ENCODE measurements at places on chromosomes 11 and 22.
A peak's percentile ranks its signal among the peaks of the same experiment; 100 is the strongest.

- no peak for ATAC-seq
Observed at GRCh38 chr11:104134745-104135144, 29.2 kb downstream of the PDGFD start.

GRCh38 chr11:59728154-59728553 lies 14.5 kb upstream of the OR10V1 start:
- ATAC-seq, result no peak

- ATAC-seq, result no peak
Observed at GRCh38 chr22:45428391-45429385, 15.2 kb downstream of the RIBC2 start.

- no peak for ATAC-seq
Observed at GRCh38 chr22:22235558-22235957, 9.0 kb upstream of the VPREB1 start.

- no peak for ATAC-seq
Observed at GRCh38 chr11:93668171-93668570, 6.7 kb downstream of the CEP295 start.

DNA sequence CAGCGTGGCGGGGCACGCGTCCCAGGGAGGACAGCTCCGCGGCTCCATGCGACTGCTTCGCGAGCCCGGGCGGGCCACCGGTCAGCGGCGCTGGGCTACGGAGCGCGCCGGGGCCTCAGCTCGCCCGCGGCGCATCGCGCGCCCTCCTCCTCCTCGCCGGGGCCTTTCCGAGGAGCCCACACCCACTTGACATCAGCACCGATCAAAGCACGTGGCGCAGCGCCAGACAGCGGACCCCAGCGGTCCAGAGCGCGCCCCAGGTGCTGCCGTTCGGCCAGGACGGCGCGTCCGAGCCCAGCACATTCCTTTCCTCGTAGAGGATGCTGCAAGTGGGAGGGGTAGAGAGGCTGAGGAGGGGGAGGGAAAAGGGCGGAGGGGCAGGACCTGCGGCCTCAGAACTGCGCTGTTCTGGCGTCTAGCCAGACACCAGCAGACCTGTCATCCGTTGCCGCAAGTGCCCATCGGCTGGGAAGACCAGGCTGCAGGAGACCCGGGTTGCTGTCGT lies 88.6 kb downstream of the PLEKHA7 start:
- peak; percentile 86 for ATAC-seq

GRCh38 chr11:4647766-4648165 lies 4.0 kb downstream of the OR51E1 start:
- ATAC-seq, result no peak
